ENCODE measurements at places on chromosomes 2 and 18. TPM values are rescaled to one million over a fixed set of nuclear protein-coding genes. Genes with fewer than 3 reads are reported as not detected.

The LHCGR gene
- total RNA-seq: not detected

The LGALSL gene
- total RNA-seq: 11.1 TPM

The SAP130 gene
- 12.2 TPM for total RNA-seq

The ARID5A gene
- total RNA-seq: 5.3 TPM

The HRH4 gene
- total RNA-seq: not detected

The SGO2 gene
- 13.4 TPM for total RNA-seq

The KHK gene
- total RNA-seq: 9.5 TPM

The VWC2L gene
- not detected for total RNA-seq

The DCAF17 gene
- 9.4 TPM for total RNA-seq

The ABCG5 gene
- total RNA-seq: not detected

The HOXD9 gene
- total RNA-seq: 1.4 TPM

The TFCP2L1 gene
- total RNA-seq: 6.2 TPM

The KCNG2 gene
- total RNA-seq: not detected

The SNTG2 gene
- total RNA-seq: not detected

Data from A549 treated with GW870086 at 1 μM for 4 hours (cell line).